ENCODE measurements at places on chromosomes 1 and 21. TPM values are rescaled to one million over a fixed set of nuclear protein-coding genes. Genes with fewer than 3 reads are reported as not detected.

Gene LSS
- 65.0 TPM for total RNA-seq

Gene SH2D1B
- total RNA-seq: 0.14 TPM

Gene FCER1A
- total RNA-seq: 0.71 TPM

Gene CLDN14
- total RNA-seq: 0.14 TPM

Gene TTC39A
- 0.81 TPM for total RNA-seq

Gene FGGY
- total RNA-seq: 24.7 TPM

Gene ABCG1
- 12.4 TPM for total RNA-seq

Gene RXFP4
- not detected for total RNA-seq

Gene GBP1
- 26.8 TPM for total RNA-seq

Gene CLCA2
- total RNA-seq: 0.10 TPM

Gene FAM151A
- not detected for total RNA-seq

Gene LCE2A
- not detected for total RNA-seq

GRCh38 chr1:30267046-30267445 lies 456.3 kb downstream of the MATN1 start:
- no peak for DNase-seq

- no peak for DNase-seq
These were observed 190.1 kb downstream of the HIVEP3 start for GRCh38 chr1:41728403-41729202.

DNA sequence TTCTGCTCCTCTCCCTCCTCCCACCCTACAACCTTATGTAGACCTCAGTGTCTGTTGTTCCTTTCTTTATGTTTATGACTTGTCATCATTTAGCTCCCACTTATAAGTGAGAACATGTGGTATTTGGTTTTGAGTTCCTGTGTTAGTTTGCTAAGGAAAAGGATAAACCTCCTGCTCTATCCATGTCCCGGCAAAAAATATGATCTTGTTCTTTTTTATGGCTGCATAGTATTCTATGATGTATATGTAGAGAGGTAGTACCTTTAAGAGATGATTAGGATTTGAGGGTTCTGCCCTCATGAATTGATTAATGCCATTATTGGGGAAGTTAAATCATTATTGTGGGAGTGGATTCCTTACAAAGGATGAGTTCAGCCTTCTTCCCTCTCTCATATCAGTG lies 41.8 kb downstream of the LRIF1 start:
- DNase-seq: no peak

GRCh38 chr1:51415963-51416362 lies 85.6 kb upstream of the TTC39A start:
- no peak for DNase-seq

GRCh38 chr1:207860531-207860930 lies 50.4 kb downstream of the CD34 start:
- DNase-seq: no peak

- DNase-seq: no peak
These were observed 138.6 kb downstream of the SPATA17 start for GRCh38 chr1:217769768-217770167.

DNA sequence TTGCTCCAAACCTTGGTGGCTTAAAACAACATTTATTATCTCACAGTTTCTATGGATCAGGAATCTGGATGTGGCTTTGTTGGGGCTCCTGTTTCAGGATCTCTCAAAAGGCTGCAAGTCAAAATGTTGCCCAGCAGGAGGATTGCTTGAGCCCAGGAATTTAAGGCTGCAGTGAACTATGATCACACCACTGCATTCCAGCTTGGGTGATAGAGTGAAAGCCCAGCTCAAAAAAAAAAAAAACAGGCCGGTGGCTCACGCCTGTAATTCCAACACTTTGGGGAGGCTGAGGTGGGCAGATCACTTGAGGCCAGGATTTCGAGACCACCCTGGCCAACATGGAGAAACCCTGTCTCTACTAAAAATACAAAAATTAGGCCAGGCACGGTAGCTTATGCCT lies 30.0 kb downstream of the BCAS2 start:
- no peak for DNase-seq

DNA sequence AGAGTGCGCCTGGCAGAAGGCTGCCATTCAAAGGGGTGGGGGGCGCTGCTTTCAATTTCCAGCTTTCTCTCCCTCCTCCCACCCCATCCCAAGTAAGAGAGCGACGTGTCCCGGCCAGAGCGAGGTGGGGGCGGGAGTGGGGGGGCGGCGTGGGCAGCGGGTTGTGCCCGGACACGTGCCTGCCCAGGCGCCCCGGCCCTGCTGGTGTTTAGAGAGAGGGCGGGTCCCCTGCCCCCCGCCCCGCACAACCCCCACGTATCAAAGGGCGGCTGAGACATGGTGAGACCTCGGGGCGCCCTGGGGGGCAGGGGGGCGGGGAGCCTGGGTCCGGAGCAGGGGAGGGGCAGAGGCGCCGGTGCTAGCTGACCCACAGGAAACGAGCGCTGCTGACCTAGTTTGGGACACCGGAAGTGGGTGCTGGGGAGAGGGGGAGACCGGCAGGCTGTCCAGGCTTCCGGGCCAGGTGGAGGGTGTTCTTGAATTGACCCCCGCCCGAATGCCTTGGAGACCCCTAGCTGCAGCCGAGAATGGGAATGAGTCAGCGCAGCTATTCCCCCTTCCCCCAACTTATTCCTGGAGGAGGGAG lies 1.3 kb downstream of the ZBTB7B start:
- DNase-seq: peak; percentile 90

DNA sequence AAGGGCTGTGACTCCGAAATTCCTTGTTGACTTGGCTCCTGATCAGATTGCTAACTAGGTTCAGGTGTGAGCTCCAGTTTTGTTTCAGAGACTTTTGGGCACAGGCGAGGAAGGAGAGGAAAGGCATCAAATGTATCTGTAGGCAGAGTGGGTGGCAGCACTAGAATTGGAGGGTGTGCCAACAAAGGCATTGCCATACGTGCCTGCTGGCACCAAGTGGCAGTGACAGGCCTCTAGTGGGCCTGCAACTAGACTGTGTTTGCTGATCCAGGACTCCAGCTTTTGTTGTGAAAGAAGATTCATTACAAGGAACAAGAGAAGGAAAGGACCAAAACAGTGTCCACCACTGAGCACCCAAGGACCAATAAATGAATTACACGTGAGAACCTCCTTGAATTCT lies 79.5 kb downstream of the TM2D1 start:
- DNase-seq: no peak

DNA sequence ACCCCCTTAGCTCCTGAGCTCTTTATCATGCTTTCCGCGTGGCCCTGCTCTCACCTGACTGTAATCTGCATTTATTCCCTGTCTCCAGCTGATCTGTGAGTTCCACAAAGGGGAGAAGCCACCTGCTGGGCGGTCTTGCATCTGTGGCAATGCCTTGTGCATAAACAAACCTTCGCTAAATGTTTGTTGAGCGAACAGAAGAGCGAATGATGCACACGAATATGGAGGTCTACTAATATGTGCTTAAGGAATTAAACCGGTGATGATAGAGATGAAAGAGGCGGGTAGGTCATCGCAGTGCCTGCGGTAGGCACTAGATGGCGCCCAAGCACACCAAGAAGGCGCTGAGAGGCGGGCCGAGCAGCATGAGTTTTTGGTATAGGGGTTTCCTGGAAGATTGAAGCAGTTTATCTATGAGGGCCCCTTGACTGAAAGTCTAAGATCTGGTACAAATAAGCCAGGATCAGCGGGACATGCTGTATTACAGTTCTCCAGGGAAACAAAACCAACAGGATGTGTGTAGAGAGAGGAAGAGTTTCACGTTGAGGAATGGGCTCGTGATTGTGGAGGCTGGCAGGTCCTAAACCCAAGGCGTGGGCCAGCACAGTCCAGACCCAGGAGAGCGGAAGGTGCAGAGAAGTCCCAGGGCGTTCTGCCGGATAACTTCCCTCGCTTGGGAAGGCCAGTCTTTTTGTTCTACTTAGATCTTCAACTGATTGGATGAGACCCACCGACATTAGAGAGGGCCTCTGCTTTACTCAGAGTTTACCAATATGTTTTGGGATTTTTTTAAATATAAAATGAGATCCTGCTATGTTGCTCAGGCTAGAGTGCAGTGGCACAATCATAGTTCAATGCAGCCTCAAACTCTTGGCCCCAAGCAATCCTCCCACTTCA lies 34.7 kb downstream of the TOMM20 start:
- peak; percentile 93 for DNase-seq

- peak; percentile 34 for DNase-seq
These were observed 15.7 kb downstream of the S100A16 start for GRCh38 chr1:153597206-153597605.

DNA sequence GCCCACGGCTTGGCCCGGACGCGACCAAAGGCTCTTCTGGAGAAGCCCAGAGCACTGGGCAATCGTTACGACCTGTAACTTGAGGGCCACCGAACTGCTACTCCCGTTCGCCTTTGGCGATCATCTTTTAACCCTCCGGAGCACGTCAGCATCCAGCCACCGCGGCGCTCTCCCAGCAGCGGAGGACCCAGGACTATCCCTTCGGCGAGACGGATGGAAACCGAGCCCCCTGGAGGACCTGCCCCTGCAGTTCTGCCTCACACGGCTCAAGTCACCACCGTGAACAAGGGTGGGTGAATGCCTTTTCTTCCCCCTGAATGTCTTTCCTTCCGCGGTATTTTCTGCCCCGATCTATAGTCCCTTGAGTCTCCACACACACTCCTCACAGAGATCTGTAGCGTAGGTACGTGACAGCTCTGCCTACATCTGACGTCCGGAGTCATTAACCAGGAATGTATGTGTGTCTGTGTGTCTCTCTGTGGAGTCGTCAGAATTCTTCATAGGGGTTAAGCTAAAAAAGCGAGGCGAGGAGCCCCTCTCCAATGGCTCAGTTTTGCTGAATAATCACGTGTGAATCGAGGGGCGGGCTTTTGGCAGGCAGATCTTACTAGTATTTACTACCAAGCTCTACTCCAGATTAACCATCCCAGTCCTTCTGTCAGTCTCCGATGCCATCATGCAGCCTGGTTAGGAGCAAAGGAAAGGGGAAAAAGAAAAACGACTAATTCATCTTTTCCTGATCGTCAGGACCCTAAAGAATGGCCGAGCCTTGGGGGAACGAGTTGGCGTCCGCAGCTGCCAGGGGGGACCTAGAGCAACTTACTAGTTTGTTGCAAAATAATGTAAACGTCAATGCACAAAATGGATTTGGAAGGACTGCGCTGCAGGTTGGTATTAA lies at the start of gene CDKN2C:
TSS of gene CDKN2C (plus strand) at position 635 of the 898 bp plus-strand sequence. CDS start at position 759, 124 bp downstream.
- peak; percentile 93 for DNase-seq

- DNase-seq: no peak
These were observed 243.5 kb downstream of the TGFB2 start for GRCh38 chr1:218588540-218589172.

- DNase-seq: no peak
These were observed 21.6 kb upstream of the BCL10 start for GRCh38 chr1:85297855-85298629.

GRCh38 chr1:38028105-38028591 lies 15.6 kb downstream of the UTP11 start:
- no peak for DNase-seq

GRCh38 chr1:111754984-111755330 lies 744 bp upstream of the DDX20 start:
- DNase-seq: no peak

GRCh38 chr1:158117854-158118704 lies 62.6 kb upstream of the CD1D start:
- DNase-seq: peak; percentile 81

Measured in posterior vena cava (tissue), 2 donors.